ENCODE measurements at places on chromosomes 12 and 14.

GRCh38 chr12:67356380-67356774 lies 87.2 kb downstream of the CAND1 start:
- DNase-seq: no peak

DNA sequence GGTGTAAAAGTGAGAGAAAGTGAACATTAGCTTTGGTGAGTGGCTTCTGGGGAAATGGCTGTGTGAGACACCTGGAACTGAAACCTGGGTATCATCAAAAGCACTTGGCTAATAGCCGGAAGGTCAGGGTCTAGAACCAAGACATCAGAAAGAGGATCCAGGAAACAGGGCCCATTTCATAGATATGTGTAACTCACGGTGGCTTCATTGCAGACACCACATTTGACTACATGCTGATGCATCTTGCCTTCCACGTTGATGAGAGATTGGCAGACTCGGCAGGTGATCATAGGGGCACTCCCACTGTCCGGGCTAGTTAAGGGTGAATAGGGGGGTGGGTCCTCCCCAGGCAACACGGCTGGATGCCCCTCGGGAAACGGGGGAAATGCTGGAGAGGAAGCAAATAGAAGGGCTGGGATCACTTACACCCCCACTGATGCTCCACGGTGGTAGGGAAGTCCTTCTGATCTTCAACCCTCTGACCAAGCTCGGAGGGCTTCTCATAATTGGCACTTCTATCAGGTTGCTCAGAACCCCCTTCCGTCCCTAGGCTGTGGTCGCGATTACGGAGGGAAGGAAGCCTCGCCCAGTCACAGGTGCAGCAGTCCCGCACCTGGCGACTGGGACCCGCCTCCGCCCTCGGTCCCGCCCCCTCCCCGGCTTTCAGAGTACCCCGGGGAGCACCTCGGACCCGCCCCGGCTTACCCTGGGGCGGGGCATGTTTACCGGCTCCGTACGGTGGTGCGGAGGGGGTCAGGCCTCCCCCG lies 593 bp downstream of the PIP4P1 start:
- peak; percentile 38 for DNase-seq

DNA sequence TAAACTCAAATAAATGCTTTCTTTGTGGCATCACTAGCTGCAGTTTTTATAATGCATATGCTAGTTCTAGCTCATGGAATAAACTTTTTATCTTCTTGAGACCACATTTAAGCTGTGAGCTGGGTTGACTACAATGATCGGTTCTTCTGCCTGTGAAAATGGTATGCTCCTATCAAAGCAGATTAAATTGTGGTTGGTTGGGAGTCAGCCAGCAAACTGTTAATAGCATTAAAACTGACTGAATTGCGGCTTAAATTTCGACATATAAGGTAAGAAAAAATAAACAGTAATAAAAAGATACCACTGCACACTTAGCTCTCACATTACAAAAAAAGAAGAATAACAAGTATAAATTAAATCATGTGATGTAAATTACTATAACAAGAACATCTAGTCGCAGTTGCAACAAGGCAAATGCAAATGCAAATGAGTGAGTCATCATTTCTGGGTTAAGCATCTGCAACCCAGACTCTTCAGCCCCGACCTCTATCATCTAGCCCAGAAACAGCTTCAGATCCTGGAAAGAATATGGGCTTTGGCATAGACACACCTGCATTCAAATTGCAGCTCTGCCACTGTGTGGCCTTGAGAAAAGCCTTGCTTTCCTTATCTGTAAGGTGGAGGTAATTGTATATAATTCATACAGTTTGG lies 19.8 kb upstream of the DHRS7 start:
- no peak for DNase-seq

DNA sequence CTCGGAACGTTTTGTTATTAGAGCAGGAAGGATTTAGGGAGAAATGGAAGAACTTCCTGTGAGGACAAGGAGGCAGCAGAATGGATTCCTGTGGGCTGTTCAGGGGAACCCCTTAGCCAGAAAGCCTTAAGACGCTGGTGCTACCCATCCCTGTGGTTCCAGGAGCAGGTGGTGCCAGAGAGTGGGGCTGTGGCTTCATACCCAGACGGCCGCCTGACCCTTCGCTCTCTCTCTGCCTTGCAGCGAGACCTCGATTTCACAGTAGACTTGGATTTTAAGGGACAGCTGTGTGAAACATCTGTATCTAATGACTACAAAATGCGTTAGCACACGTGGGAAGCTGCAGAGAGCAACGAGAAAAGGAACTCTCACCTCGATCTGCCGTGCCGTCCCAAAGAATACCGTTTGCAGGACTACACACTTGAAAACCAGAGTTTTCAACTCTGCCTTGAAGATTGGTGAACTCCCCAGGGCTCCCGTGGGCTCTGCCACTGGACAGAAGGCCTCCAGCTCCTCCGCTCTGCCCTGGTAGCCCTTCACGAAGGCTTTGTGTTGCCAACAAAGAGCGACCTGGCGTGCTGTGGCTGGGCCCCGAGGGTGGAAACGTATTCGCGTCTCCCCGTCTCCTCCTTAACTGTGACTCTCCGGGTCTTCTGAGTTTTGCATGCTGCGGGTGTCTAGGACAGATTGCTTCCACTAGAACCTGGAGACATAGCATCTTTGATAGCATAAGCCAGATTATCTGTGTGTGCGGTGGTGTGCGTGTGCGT lies 102.0 kb downstream of the PRMT8 start:
- DNase-seq: no peak

DNA sequence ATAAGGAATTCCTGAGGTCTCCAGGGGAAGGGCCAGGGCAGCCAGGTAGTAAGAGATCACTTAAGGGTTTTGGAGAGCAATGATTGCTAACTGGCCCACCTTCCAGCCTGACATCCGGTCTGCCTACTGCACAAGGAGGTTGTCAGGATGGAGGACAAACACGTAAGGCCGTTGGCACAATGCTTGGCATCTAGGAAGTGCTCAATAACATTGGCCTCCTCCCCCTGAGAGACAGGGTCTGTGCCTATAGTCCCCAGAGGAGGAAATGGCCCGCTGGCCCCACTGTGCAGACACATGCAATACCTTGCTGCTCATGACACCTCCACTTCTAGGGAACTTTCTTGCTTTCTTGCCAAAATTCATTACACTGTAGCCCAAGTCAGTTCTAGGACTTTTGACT lies 73.2 kb downstream of the NTF3 start:
- no peak for DNase-seq

DNA sequence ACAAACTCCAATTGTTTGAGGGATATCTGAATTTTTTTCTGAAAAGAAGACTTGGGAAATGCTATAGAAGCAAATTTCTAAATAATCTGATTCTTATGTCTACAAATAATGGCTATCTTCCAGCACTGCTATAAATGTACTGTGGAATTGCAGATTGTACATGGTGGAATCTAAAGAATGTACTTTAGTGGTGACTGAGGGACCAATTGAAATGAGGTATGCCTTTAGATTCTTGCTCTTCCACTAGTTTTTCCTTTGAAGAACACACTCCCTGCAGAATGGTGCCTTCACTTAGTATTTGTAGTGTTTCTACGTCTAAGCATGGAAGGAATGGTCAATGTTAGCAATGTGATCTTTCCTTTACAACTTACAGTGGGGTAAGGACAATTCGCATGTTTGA lies 11.7 kb upstream of the PRB4 start:
- no peak for DNase-seq
